Left kidney (tissue), 8 donors: ENCODE measurements at places on chromosomes 16 and 17. TPM values are rescaled to one million over a fixed set of nuclear protein-coding genes. Genes with fewer than 3 reads are reported as not detected.

- no peak for DNase-seq
Observed at GRCh38 chr16:54284319-54284930, 2.2 kb downstream of the IRX3 start.

GRCh38 chr17:38419508-38419981 lies 8.7 kb upstream of the ARHGAP23 start:
- DNase-seq = no peak

DNA sequence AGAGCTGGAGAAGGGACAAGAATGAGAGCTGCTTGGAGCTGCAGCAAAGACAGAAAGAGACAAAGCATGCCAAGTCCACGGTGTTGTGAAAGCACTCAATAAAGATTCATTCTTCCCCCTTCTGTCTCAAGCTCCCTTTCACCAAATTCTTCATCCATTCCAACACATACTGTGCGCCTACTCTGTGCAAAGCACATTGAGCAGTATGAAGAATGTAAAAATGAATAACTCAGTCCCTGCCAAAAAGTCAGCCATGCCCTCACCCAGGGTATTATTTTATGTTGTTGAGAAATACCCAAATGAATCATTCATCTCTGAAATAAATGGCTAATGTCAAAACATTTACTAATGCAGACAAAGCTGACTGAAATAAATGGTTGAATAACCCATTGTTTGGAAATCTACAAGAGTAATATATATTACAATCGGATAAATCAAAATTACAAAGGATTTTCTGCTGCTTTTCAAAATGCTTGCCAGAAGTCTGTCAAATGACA lies 282.9 kb upstream of the IRX5 start:
- DNase-seq = no peak

- no peak for DNase-seq
Observed at GRCh38 chr17:77437747-77438146, 297.0 kb downstream of the SEC14L1 start.

DNA sequence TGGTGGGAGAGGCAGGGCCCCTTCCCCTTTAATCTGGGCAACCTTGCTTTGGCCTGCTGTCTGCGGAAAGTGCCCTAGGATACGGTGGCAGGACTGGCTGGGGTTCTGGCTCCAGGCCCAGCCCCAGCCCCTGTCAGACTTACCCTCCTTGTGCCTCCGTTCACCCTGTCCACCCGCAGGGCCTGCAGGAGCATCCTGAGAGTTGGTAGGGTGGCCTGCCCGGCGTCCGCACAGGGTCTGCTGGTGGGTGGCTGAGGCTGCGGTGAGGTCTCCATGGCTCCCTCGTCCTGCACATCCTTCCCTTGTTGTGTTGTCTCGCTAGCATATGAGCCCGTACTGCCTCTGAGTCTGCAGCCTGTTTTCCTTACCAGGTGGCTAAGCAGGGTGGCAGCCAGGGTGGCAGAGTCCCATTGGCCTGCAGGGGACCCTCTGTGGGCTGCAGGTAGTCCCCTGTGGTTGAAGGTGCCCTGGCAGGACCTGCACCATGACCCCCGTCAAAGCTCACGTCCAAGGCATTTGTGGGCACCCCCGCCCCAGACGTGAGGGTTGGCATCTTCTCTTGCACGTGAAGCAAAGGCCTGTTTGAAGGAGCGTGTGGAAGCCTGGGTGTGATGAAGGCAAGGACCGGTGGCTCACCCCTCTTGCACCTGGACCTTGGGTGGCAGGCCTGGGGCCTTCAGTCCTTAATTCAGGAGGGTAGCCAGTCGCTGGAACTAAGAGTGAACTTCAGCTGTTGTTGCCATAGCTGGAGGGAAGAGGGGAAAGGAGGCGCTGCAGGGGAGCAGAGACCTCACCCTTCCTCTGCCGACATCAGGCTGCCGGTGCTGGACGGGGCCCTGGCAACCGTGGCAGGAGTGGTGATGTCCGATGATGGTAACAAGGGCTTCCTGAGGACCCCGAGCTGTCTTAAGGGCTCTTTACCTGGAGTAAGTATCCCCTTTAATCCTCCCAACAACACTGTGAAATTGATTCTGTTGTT lies 293.7 kb downstream of the SEC14L1 start:
- DNase-seq = no peak

DNA sequence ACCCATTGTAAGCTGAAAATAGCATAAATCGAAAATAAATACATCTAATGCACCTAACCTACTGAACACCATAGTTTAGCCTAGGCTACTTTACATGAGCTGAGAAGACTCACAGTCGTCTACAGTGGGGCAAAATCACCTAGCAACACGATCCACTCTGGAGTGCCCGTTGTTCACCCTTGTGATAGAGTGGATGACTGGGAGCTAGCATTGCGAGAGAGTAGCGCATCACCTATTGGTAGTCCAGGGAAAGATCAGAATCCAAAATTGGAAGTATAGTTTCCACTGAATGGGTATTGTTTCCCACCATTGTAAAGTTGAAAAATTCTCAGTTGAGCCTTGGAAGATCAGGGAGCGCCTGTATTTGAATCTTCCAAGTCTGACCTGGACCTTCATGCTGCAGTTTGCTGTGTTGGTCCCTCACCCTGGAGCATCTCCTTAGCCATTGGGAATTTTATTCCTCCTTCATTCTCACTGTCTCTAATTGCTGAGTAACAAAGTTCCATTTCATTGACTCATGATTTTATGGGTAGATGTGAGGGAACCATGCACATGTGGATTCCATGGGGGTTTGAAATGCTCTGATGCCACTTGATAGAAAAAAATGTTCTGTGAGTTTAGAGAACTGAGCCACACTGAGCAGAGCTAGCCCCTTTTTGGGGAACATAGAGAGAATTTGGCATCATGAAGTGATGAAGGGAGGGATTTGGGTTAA lies 19.6 kb downstream of the AKAP1 start:
- no peak for DNase-seq

DNA sequence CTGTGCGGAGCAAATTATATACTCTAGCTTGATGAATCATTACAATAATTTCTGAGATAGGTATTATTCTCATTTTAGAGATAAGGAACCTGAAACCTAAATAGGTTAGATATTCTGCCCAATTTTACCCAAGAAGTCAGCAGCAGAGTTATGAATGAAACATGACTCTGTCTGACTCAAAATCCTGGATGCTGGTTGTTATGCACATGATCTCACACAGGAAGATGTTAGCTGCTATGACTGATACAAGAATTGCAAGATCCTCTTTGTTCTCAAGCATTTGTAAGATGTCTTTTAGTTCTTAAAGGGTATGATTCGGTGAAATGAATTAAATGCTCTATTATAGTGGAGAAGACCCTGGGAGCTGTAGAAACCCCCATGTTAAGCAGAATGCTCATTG lies 447.8 kb downstream of the KIF2B start:
- DNase-seq = no peak

DNA sequence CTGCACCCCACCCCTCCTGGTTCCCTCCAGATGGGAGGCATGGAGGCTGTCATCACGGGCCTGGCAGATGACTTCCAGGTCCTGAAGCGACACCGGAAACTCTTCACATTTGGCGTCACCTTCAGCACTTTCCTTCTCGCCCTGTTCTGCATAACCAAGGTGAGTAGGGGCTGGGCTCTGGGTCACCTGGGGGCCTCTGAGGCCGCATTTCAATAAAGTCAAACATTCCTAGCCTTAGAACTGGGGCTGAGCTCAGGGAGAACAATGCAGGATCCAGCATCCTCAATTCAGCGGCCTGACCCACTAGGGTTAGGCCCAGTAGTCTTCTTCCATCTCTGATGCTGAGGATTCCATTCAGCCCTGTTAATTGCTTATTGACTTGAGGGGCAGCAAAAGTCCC lies 42.1 kb downstream of the SLC6A2 start:
- no peak for DNase-seq

- DNase-seq = no peak
Observed at GRCh38 chr17:73165616-73166404, 1.0 kb downstream of the SSTR2 start.

GRCh38 chr16:72501739-72502593 lies 330.0 kb upstream of the PMFBP1 start:
- peak; percentile 75 for DNase-seq

DNA sequence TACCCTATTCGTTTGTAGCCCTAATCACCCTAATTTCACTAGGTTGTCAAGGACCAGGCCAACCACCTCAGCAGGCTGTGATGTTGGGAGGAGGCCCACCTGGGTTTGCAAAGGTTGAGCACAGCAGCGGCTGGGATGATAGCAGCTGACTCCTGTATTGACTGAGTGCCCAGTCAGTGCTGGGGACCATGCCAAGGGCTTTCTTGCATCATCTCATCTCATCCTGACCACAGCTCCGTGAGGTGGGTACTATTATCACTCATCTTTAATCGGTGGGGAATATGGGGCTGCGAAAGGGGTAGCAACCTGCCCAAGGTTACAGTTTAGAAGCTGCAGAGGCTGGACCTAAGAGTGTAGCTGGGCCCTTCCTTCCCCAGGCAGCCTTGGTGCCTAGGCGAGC lies 11.7 kb downstream of the ATPAF2 start:
- DNase-seq = no peak

DNA sequence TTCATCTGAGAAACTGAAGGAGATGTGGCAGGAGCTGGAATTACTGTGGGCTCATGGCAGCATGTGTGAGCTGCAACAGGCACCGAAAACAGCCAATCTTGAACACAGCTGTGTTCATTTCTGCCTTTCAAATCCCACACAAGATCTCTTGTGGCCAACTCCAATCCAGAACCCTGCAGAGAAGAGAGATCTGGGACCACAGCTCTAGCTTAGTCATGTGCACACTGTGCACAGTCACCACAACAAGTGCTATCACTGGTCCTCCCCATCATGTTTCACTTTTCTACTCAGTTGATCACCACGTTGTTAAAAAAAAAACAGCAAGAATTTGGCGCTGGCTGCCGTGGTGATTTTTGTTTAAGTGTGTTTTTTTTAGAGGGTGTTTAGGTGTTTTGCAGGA lies 254.5 kb upstream of the ELAC2 start:
- no peak for DNase-seq

- no peak for DNase-seq
Observed at GRCh38 chr17:63191610-63192009, 225.6 kb downstream of the TANC2 start.

SLC12A3 gene
- polyA plus RNA-seq = 26.3 TPM

TP53TG3 gene
- not detected for polyA plus RNA-seq

PPL gene
- 30.3 TPM for polyA plus RNA-seq

KRTAP1-5 gene
- polyA plus RNA-seq = not detected
